ENCODE measurements at places on chromosomes 2 and 18.

DNA sequence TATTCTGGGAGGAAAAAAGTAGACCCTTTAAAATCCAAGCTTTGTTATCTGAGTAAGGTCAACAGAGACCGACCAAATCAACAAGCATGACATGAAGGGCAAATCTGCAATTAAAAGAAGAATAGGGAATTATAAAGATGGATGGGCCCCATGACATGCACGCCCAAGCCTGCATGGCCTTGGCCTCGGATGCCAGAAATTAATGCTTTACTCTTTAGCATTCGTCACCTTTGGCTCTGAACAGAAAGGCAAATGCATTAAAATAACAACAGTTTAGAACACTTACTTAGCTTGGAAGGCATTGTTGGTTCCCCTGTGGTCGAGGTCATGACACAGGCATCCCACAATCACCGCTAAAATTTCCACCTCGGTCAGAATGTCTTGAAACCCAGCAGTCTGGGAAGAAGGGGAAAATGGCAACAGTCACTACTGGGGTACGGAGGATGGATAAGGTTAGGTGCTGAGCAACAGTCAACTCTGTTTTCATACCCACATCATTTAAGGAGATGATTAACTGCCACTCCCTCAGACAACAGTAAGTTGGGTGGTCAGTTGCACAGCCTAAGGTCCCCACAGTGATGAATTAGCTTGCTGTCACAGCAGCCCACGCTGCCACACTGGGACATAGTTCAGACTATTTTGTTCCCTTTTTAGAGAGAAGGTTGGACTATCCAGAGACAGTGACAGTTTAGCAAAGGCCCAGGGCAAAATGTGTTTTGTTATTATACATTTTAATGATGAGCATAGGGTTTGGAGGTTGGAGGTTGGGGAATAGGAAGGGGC lies 319.1 kb downstream of the AGPS start:
- DNase-seq = no peak

GRCh38 chr2:133936096-133936495 lies 317.8 kb upstream of the MGAT5 start:
- no peak for DNase-seq

DNA sequence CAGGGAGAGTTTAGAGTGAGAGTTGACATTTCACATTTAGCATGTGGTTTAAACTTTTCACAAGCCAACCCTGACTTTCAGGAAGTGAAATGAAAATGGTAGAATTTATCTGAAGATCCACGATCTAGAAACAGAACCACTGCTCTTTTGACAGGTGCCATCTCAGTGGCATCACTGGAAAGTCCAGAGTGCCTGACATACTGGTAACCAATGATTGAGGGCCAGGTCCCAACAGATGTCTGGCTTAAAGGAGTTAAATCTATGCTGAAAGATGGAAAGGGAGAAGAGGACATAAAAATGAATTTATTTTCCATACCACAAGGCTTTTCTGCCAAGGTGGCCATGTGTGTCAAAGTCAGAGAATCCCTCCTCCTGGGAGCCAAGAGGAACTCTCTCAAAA lies 2.7 kb downstream of the IL36G start:
- no peak for DNase-seq

DNA sequence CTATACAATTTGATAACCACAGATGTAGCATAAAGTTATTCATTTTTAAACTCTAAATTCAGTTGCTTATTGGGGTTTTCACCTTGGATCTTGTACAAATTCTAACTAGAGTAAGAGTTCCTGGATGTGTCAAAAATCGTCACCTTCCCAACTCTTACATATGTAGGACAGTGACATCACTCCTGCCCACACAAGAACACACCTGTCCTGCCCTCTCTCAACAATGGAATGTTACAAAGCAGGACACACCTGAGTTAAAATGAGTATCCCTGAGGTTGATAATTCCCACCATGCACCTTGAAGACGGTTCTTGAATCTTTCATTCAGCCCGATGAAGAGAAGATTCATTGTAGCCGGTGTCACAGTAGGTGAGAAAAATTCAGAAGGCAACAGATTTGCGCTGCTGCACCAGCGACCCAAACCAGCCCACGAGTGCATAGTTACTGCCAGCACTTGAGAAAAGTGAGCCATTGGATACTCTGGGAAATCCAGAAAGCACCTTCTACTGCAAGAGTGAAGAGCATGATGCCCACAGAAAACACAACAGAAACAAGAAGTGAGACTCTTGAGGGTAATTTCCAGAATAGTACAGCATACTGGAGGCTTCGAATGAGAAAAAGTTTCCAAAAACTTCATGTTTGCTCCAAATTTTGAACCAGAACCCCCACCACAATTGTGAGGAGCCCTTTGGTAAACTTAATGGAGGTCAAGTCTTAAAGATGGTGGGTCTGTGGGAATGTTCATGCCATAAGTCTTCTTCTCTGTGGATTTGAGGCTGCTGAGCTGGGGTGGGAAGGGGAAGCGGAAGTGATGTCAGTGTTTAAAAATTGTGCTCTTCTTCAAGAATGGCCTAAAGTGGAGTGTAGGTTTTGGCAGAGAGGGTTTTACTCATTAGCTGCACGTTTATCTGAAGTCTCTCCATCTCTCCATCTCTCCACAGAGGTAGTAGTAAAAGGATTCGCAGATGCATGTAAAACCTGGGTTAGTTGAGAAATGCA lies 34.7 kb upstream of the ADAM23 start:
- no peak for DNase-seq

- DNase-seq = no peak
These were observed 507.8 kb downstream of the FBXO15 start for GRCh38 chr18:73639788-73640187.

- DNase-seq = no peak
These were observed 144.7 kb downstream of the PMAIP1 start for GRCh38 chr18:60044290-60045006.

DNA sequence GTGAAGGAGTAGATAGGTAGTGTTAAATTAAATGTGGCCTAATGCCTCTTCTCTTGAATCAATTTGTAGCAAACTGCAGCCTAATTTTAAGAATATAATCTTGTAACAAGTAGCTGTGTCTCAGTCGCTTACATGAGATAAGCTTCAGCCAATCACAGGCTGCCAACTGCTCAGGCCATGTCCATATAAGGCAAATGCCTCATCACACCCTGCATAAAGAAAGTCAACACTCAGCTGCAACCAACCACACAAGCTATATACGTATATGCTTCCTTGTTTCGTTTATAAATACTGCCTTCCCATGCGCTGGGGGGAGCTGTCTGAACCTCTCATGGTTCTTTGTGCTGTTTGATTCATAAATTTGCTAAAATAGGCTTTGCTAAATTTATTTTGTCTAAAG lies 476.3 kb downstream of the TRIB2 start:
- DNase-seq = peak; percentile 52

GRCh38 chr2:16186661-16187481 lies 246.5 kb downstream of the MYCN start:
- DNase-seq = no peak

- DNase-seq = no peak
These were observed 596.0 kb downstream of the BCL11A start for GRCh38 chr2:59957504-59957903.

DNA sequence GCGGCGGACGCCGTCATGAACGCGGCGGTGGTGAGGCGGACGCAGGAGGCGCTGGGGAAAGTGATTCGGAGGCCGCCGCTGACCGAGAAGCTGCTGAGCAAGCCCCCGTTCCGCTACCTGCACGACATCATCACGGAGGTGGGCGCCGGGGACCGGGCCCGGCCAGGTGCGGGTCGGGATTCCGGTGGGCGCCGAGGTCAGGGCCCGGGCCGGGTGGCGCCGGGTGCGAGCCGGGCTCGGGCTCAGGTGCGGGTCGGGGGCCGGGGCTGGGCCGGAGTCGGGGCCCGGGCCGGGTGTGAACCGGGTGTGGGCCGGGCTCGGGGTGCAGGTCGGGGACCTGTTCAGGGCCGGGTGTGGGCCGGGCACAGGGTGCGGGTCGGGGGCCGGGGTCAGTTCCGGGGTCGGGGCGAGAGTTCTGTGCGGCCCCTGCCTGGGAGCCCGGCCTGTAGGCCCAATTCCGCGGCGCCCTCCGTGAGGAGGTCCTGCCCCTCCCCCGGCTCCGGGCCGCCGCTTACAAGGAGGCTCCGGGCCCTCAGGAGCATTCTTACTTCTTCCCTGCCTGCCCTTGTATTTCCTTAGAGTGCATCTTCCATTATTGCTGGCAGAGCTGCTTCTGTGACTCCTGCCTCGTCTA lies 447 bp downstream of the TRAF3IP1 start:
- peak; percentile 31 for DNase-seq

DNA sequence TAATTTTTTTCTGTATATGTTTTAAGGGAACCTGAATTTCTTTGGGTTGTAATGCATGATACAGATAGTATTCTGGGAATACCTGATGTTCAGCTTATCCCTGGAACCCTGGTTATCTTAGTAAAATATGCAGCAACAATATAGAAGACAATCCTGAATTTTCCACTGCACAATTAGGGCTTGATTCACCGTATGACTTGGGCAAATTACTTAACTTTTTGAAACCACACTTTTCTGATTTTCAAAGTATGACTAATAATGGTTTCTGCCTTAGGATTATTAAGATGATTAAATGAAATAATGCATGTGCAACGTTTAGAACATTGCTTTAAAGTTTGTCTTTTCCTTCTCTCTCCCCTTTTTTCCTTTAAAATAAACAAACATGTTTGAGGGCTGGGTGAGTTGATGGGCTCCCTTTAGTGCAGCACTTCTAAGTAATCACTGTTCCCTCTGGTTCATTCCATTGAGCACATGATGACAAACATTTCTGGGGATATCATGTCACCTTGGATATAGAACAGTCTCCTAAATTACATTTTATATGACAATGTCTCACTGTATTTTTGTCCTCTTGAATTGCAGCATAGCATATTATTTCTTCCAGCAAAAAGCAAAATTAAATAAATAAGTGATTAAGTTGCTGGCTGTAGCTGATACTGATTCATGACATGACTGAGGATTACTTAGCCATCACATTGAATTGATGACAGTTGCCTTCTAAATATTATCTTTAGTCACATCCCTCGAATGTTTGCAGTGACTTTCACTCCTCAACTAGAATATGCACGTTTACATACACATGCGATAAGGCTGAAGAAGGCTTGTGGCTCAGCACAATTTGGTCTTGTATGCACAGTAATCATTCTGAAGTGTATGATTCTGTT lies 254.5 kb downstream of the NEDD4L start:
- DNase-seq = no peak

GRCh38 chr2:230537531-230537976 lies 121.6 kb downstream of the SP100 start:
- no peak for DNase-seq
